ENCODE measurements at places on chromosomes 5 and 9. TPM values are rescaled to one million over a fixed set of nuclear protein-coding genes. Genes with fewer than 3 reads are reported as not detected.

DNA sequence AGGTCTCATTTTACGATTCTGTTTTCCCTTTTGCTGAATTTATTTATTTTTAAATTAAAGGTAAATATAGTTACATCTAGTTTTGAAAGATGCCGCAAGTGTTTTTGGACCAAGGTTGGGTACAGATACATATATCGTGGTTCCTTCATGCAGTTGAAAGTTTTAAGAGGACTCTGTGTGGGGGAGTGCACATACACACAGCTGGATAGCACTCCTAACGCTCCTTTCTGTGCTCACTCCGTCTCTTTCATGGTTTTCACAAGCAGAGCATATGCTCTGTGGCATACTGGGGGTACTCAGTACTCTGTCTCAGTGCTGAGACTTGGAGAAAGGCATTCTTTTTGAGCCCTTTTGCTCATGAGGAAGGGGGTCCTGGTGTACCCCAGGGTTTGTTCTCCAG lies 307.5 kb downstream of the DOCK8 start:
- DNase-seq, result no peak

GRCh38 chr5:115738830-115739229 lies 77.6 kb downstream of the CDO1 start:
- DNase-seq, result no peak

- no peak for DNase-seq
Measured at GRCh38 chr5:104903941-104904340, 1341.4 kb upstream of the NUDT12 start.

DNA sequence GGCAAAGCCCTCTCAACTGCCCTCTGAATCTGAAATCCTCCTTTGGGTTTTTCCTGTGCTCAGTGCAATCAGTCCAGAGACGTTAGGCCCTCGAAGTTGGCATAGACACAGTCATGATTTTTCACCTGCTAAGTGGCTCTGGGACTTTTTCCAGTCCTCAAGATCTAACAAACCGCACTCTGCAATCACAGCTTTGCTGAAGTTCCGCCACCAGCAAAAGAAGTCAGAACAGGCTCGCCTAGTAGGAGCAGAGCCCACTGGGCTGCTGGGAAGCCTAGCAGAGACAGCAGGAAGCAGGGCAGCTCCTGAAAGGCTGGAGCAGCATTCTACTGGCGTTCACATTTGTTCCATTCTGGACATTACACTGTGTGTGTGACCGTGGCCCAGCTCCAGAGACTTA lies 222.8 kb upstream of the KIF2A start:
- no peak for DNase-seq

DNA sequence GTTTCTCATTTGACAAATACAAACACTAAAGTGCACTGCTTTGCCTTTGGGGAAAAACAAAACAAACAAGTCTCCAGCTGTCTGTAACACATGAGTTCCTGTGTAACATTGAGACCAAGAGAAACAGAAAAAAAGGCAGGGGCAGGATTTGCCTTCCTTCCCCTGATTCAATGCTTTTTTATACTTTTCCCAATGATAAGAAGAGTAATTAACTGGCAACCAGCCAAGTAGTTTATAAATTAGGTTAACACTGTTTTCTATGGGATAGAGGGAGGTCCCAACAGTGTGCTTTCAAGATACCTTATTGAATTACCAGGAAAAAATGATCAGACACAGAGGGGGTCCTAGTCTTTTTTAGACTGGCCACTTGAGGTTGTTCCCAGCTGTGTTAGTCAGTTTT lies 346.8 kb downstream of the TRIM36 start:
- DNase-seq, result no peak

DNA sequence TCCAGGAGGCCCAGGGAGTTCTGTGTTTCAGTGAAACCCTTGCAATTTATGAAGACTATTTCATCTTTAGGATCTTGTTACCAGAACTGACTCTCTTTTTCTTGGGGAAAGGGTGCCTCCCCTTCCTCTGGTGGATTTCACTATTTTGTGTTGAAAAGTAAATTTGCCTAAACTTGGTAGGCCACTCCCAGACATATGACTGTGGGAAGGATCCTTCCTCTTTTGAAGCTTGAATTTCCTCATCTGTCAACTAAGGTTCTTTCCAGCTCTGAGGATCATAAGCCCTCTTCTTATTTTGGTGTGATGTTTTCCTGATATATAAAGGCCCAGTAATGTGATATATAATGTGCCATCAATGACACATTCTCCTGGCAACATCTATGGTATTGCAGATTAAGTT lies 59.1 kb upstream of the ZFAND5 start:
- DNase-seq, result no peak

Gene PCDHGB5
- 7.2 TPM for total RNA-seq

Gene IL3
- total RNA-seq, result not detected

Gene UGT3A2
- not detected for total RNA-seq

Gene TMEM232
- 3.1 TPM for total RNA-seq

Gene IFT74
- total RNA-seq, result 17.2 TPM

Data from esophagus squamous epithelium (tissue), 5 donors.